ENCODE measurements at places on chromosomes 5 and 9.

DNA sequence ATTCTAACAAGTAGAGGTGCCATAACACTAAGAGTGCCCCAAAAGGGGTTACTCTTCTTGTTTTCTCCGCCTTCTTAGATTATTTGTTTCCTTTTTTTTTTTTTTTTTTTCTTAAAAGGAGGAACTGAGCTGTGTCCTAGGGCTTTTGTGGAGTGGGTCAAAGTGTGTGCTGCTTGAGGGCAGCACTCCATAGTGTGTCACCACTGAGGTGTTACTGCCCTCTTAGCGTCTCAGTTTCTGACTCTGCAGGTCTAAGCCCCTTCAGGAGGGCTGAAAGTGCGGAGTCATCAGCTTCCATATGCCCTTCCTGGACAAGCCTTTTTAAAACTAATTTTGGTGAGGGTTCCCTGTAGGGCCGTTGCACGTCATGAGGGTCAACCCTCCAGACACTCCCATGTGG lies 12.6 kb upstream of the NANS start:
- no peak for DNase-seq

- DNase-seq = no peak
Observed at GRCh38 chr5:180049185-180049548, 22.4 kb downstream of the RNF130 start.

- DNase-seq = no peak
Observed at GRCh38 chr5:13859270-13860065, 85.0 kb downstream of the DNAH5 start.

- no peak for DNase-seq
Observed at GRCh38 chr9:14347406-14348122, 33.6 kb upstream of the NFIB start.

DNA sequence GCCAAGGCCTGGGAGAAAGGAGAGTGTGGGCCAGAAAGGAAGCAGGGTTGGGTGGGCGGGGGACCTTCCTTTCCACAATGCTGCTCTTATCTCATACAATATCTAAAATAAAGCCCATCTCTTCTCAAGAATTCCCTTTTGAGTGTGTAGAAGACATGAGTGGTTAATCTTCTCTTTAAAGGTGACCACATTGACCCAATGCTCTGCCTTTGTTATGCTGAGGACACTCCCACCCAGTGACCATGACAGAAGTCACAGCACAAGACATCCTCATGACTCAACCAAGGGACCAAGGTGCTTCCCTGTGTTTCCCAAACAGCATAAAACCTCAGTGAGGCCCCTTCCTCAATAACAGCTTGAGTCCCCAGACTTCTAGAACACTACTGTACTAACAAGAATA lies 193.0 kb upstream of the ADAMTS16 start:
- no peak for DNase-seq

DNA sequence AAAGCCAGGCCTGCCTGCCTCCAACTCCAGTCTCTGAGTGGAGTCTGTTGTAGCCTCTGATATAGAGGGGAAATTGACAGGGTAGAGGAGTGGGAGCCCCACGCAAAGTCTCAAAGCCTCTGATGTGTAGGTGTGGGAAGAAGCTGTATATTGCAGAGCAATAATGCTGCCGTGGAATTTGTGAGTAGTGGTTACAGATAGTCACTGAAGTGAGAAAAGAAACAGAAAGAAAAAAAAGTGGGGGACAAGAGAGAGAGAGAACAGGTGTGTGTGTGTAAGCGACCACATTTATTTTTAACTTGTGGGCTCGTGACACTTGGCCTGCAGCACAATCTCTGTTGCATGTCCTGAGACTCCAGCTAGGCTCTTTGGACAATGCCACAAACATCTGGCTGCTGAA lies 227.8 kb downstream of the NSG2 start:
- DNase-seq = no peak

DNA sequence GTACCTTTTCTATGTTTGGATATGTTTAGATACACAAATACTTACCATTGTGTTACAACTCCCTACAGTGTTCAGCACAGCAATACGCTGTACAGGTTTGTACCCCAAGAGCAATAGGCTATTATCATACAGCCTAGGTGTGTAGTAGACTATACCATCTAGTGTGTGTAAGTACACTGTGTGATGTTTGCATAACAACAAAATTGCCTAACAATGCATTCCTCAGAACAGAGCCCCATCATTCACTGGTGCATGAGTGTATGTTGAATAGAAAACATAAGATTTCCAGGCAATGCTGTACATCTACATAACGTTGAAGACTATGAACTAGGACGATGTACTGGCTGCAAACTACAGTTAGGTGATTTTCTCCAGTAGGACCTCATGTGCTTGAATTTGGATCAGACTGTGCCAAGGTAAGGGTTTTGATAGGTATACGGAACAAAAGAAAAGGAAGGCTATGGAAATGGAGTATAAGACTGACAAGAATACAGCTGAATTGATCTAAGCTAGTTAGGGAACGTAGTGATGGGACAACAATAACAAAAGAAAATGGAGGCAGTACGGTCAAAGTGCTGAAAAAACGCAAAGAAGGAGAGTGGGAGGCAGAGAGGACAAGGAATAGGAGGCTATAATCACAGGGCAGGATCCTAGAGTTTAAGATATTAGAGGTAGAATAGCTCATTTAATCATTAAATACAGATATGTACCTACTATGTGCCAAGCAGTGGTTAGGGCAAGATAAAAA lies 46.9 kb downstream of the FNIP1 start:
- DNase-seq = no peak

GRCh38 chr5:136194576-136194975 lies 1.6 kb upstream of the SMIM32 start:
- no peak for DNase-seq

- DNase-seq = no peak
Observed at GRCh38 chr5:140255460-140256157, 47.3 kb downstream of the PFDN1 start.

DNA sequence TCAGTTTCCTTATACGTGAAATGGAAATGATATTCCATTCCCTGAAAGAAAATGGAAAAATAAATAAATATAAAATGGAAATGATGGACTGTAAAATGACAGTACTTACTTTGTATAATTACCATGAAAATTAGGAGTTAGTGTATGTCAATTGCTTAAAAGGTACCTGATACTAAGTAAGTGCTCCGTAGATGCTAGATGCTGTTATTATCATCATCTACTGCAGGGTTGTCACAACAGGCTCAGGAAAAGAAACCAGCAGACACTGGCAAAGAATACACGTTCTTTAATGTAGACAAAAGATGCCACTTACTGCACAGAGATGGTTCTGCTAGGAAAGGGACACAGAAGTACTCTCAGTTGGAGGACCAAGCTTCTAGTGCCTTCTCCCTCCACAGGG lies 64.0 kb upstream of the KCNN2 start:
- no peak for DNase-seq

GRCh38 chr9:137359850-137360249 lies 57.8 kb upstream of the NRARP start:
- no peak for DNase-seq

Measured in cortex of kidney (tissue), 1 donor.